H9 (cell line): ENCODE measurements at places on chromosomes 3 and 15. TPM values are rescaled to one million over a fixed set of nuclear protein-coding genes. Genes with fewer than 3 reads are reported as not detected.
A peak's percentile ranks its signal among the peaks of the same experiment; 100 is the strongest.

DNA sequence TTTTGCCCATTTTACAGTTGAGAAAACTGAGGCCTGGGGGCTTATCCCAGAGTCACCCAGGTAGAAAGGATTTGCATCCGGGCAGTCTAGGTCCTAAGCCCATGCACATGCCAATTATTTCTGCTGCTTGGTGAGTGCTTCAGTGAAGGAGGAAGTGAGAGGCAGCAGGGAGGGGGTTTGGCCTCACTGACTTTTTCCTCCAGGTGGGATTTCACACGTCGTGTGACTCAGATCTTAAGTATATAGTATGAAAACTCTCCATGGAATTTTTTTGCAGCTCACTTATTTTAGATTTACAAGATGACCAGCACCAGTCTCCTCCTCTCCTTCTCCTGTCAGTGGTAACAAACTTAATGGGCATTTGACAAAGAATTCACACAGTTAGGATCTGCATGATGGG, 4.6 kb downstream of the ITGA11 start:
- H3K27ac ChIP-seq = no peak overlapping the region
- H3K4me1 ChIP-seq = no peaks in the 10 kb centered on the region
- H3K27me3 ChIP-seq = peaks cover 21% of the 10 kb centered on the region; the same call in 1 of the 2 replicates
- no peak for DNase-seq
- H3K4me3 ChIP-seq = no peak overlapping the region

DNA sequence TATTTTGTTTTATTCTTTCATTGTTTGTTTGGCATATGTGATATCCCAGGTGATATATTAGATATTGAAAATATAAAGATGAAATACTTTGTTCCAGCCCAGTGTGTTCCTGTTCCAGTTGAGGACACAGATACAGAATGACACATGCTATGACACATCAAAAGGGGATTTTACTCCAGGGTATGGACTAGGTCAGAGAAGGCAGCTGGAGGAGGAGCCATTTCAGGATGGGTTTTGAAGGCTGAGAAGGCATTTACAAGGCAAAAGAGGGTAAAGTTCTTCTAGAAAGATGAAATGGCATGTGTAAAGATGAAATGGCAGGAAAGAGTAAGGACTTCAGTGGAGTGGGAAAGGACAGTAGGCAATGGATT, 163.8 kb downstream of the ZIC1 start:
- DNase-seq = no peak
- no peaks in the 10 kb centered on the region for H3K36me3 ChIP-seq
- no peak overlapping the region for H3K4me3 ChIP-seq
- no peaks in the 10 kb centered on the region for H3K4me1 ChIP-seq

- DNase-seq = no peak
- H3K27ac ChIP-seq = no peak overlapping the region
- peaks cover 6% of the 10 kb centered on the region; the same call in 1 of the 2 replicates for H3K4me1 ChIP-seq
- peaks cover 62% of the 10 kb centered on the region for H3K36me3 ChIP-seq
- H3K4me3 ChIP-seq = no peak overlapping the region
Observed at GRCh38 chr15:34362047-34362773, 4.8 kb downstream of the LPCAT4 start.

- H3K27ac ChIP-seq = no peak overlapping the region
- no peak for DNase-seq
- H3K4me1 ChIP-seq = no peaks in the 10 kb centered on the region
- H3K36me3 ChIP-seq = peaks cover 20% of the 10 kb centered on the region
- H3K4me3 ChIP-seq = no peak overlapping the region
- H3K27me3 ChIP-seq = no peaks in the 10 kb centered on the region
Observed at GRCh38 chr3:10007126-10007782, 19.0 kb upstream of the FANCD2 start.

- DNase-seq = no peak
- H3K4me1 ChIP-seq = no peaks in the 10 kb centered on the region
- H3K27me3 ChIP-seq = no peaks in the 10 kb centered on the region
Observed at GRCh38 chr15:71220828-71221227, 105.6 kb downstream of the THSD4 start.

- H3K4me1 ChIP-seq = no peaks in the 10 kb centered on the region; the same call in 1 of the 2 replicates
- H3K4me3 ChIP-seq = no peak overlapping the region
- H3K27ac ChIP-seq = no peak overlapping the region
- H3K36me3 ChIP-seq = no peaks in the 10 kb centered on the region
- H3K27me3 ChIP-seq = no peaks in the 10 kb centered on the region
- DNase-seq = no peak
Observed at GRCh38 chr3:13191016-13191415, 117.8 kb upstream of the IQSEC1 start.

DNA sequence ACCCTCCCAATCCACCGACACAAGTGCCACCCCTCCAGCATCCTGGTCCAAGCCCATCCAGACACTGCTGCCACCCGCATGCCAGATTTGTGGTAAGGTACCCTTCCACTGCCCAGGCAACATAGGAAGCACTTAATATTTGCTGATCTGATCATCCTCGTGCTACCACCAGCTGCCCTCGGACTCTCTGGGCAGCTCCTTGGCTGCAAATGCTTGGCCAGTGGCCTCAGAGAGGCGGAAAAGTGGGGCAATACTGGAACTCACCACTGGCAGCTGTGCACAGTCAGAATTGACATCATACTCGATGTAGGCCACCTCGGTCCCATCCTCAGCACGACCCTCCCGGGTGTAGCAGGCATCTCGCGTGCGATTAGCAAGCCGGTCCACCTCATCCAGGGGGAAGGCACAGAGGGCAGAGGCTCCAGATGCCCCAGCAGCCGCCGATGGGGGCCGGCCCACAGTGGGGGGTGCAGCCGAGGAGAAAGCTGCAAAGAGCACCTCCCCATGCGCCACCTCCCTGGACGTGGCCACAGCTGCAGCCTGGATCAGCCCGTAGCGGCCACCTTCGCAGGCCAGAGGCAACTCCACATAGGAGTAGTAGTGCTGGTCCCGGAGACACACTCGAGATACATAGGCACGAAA, 6.5 kb downstream of the PLXNB1 start:
- peaks cover 9% of the 10 kb centered on the region; the same call in 1 of the 2 replicates for H3K4me1 ChIP-seq
- no peak overlapping the region; the same call in 2 of the 3 replicates for H3K4me3 ChIP-seq
- H3K27me3 ChIP-seq = no peaks in the 10 kb centered on the region
- no peak overlapping the region for H3K27ac ChIP-seq

GRCh38 chr3:46926871-46927717, 49.5 kb downstream of the CCDC12 start:
- H3K36me3 ChIP-seq = peaks cover 15% of the 10 kb centered on the region
- H3K27ac ChIP-seq = no peak overlapping the region
- no peak for DNase-seq
- no peaks in the 10 kb centered on the region for H3K27me3 ChIP-seq

Gene C3orf33
- 2.3 and 2.9 TPM in 2 replicates for total RNA-seq

Gene ITGA11
- total RNA-seq = 0.07 TPM in 1 of 2 replicates, not detected in the other

Gene ZBBX
- total RNA-seq = 1.6 and 2.4 TPM in 2 replicates

DNA sequence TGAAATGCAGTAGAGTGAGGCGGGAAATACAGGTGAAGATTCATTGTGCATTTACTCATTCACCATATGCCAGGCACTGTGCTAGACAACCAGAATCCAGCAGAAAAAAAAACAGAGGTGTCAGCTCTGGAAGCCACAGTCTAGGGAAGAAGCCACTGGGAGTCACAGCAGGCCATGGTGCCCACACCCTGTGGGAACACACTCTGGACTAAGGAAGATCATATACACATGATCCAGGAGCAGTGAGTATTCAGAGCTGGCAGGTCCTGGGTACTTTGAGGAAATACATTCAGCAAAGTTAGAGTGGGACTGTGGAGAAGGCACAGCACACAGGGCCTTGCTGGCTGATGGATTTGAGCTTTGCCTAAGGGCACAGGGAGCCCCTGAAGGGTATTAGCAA, 14.8 kb downstream of the FAM240A start:
- no peaks in the 10 kb centered on the region for H3K36me3 ChIP-seq
- H3K4me3 ChIP-seq = no peak overlapping the region
- H3K27me3 ChIP-seq = no peaks in the 10 kb centered on the region

Gene AGBL1
- total RNA-seq = not detected in 2 replicates

DNA sequence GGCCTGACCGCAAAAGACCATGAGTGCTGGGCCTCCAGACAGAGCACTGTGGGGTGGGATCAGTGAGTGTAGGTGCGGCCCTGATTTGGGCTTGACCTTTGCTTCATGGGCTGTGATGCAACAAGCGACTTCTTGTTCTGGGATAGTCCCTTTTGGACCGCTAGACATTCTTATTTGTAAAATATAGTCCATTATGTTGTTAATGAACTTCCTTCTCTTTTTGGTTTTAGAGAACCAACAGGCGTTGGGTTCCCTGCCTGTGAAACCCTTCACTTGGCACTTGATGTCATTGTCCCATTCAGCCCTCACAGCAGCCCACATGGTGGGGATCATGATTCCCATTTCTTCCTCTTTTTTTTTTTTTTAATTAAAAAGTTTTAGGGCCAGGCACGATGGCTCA, 15.8 kb upstream of the TRH start:
- no peaks in the 10 kb centered on the region; the same call in 1 of the 2 replicates for H3K27me3 ChIP-seq
- H3K4me3 ChIP-seq = no peak overlapping the region
- DNase-seq = no peak
- no peak overlapping the region for H3K27ac ChIP-seq
- H3K4me1 ChIP-seq = no peaks in the 10 kb centered on the region

Gene CHRD
- total RNA-seq = 1.8 and 1.9 TPM in 2 replicates

DNA sequence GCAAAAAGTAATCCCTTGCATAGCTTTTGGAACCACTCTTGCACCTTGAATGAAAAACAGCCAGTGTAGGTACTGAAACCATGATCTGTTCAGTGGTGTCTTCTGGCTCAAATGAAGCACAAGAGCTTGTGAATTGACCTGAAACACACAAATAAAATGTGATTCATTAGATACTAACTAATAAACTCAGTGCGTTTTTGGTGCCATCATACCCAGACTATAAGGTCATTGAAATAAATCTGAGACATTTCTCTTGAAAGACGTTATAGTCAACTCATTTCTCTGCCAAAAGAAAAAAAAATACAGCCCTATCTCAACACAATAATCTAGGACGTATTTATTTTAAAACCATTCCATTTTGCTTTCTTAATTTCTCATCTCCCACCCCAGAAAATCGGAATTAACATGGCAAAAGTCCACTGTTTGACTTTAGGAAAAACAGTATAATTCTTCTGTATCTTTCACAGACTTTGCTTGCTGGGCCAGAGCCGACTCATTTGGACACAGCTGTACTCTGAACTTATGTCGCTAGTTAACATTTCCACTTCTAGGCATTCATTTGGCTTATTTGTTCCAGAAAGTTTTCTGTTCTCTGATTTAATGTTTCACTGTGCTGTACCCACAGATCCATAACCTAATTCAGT, 284.9 kb upstream of the TBL1XR1 start:
- no peak overlapping the region for H3K27ac ChIP-seq
- no peak for DNase-seq
- H3K4me3 ChIP-seq = no peak overlapping the region
- peaks cover 1% of the 10 kb centered on the region; the same call in 1 of the 3 replicates for H3K36me3 ChIP-seq

- no peaks in the 10 kb centered on the region for H3K36me3 ChIP-seq
- no peak overlapping the region for H3K27ac ChIP-seq
- H3K4me3 ChIP-seq = no peak overlapping the region
Observed at GRCh38 chr3:1087066-1087560, 5.7 kb upstream of the CNTN6 start.

- no peak overlapping the region for H3K27ac ChIP-seq
- H3K36me3 ChIP-seq = no peaks in the 10 kb centered on the region
- no peak overlapping the region for H3K4me3 ChIP-seq
- DNase-seq = peak; percentile 42
- H3K27me3 ChIP-seq = no peaks in the 10 kb centered on the region
- H3K4me1 ChIP-seq = no peaks in the 10 kb centered on the region
Observed at GRCh38 chr3:40780291-40780924, 255.6 kb downstream of the ZNF621 start.

GRCh38 chr3:31815631-31816440, 165.2 kb downstream of the OSBPL10 start:
- DNase-seq = no peak
- H3K36me3 ChIP-seq = peaks cover 7% of the 10 kb centered on the region; the same call in 1 of the 2 replicates
- H3K4me3 ChIP-seq = no peak overlapping the region

- H3K4me3 ChIP-seq = no peak overlapping the region
- no peaks in the 10 kb centered on the region for H3K4me1 ChIP-seq
- no peaks in the 10 kb centered on the region for H3K27me3 ChIP-seq
- no peak for DNase-seq
Observed at GRCh38 chr3:29203851-29204250, 77.0 kb upstream of the RBMS3 start.

DNA sequence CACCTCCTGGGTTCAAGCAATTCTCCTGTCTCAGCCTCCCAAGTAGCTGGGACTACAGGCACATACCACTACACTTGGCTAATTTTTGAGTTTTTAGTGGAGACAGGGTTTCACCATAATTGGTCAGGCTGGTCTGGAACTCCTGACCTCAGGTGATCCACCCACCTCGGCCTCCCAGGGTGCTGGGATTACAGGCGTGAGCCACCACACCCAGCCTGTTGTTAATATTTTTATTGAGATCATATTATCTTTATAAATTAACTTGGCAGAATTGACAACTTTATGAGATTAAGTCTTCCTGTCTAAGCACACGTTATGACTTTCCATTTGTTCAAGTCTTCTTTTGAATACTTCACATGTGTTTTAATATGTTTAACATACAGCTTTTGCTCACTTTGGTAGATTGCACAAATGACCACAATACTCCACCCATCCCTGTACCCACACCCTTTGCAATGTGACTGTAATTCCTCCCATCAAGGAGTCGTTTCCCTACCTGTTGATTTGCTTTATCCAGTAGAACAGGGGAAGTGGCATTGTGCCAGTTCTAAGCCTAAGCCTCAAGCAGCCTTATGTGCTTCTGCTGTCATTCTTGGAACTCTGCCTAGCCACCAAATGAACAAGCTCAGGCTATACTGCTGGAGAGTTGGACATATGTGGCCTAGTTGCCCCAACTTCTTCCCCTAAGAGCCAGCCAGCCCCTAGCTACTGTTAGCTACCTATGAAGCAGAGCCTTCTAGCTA, 8.2 kb downstream of the XYLB start:
- no peak overlapping the region for H3K27ac ChIP-seq
- DNase-seq = no peak
- H3K4me1 ChIP-seq = no peaks in the 10 kb centered on the region
- peaks cover 41% of the 10 kb centered on the region for H3K36me3 ChIP-seq
- H3K27me3 ChIP-seq = no peaks in the 10 kb centered on the region

DNA sequence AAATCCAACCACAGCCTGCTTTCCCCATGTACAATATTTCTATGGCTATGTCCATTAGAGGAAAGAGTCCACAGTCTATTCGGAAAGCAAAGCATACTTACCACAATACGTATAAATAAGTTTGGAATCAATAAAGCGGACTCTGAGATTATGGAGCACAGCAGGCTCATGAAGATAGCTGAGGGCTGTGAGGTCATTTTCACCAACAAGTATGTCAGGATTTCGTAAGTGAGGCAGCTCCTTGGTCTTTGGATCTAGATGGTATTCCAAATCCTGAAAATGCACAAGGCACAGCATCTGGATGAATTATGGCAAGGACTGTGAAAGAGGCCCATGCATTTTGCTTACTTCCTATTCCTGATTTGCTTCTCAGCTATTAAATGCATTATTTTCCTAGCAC, 100.4 kb downstream of the MYO5A start:
- no peak overlapping the region for H3K4me3 ChIP-seq
- H3K27ac ChIP-seq = no peak overlapping the region
- DNase-seq = no peak
- H3K4me1 ChIP-seq = no peaks in the 10 kb centered on the region
- no peaks in the 10 kb centered on the region for H3K27me3 ChIP-seq

GRCh38 chr15:64275934-64276333, 80.0 kb downstream of the CSNK1G1 start:
- H3K36me3 ChIP-seq = peaks cover under 1% of the 10 kb centered on the region
- no peak overlapping the region for H3K27ac ChIP-seq
- no peaks in the 10 kb centered on the region for H3K4me1 ChIP-seq

GRCh38 chr15:68407886-68408881, 23.8 kb downstream of the ITGA11 start:
- H3K4me1 ChIP-seq = no peaks in the 10 kb centered on the region
- peak; percentile 27 for DNase-seq
- H3K27ac ChIP-seq = no peak overlapping the region
- H3K36me3 ChIP-seq = no peaks in the 10 kb centered on the region
- H3K4me3 ChIP-seq = no peak overlapping the region
